ENCODE measurements at places on chromosomes 7 and 10. TPM values are rescaled to one million over a fixed set of nuclear protein-coding genes. Genes with fewer than 3 reads are reported as not detected.

The FAM25A gene
- total RNA-seq, result not detected

The OPN1SW gene
- total RNA-seq, result not detected

The STRIP2 gene
- 0.81 TPM for total RNA-seq

The CNPY1 gene
- total RNA-seq, result not detected

The STN1 gene
- total RNA-seq, result 34.5 TPM

The OR6V1 gene
- total RNA-seq, result not detected

The UNCX gene
- total RNA-seq, result not detected

The MAP3K8 gene
- 10.2 TPM for total RNA-seq

The IL2RA gene
- 4.0 TPM for total RNA-seq

The ASZ1 gene
- not detected for total RNA-seq

The MUC3A gene
- under 0.01 TPM for total RNA-seq

The PARD3 gene
- 3.2 TPM for total RNA-seq

The GPR15LG gene
- not detected for total RNA-seq

The DDIT4 gene
- 322 TPM for total RNA-seq

The AUTS2 gene
- 14.8 TPM for total RNA-seq

The PRTFDC1 gene
- 3.5 TPM for total RNA-seq

The GIMAP2 gene
- total RNA-seq, result 110 TPM

The RBP3 gene
- not detected for total RNA-seq

The FAM149B1 gene
- 18.3 TPM for total RNA-seq

The MYL10 gene
- total RNA-seq, result not detected

The MET gene
- under 0.01 TPM for total RNA-seq

The EPO gene
- not detected for total RNA-seq

The WNT8B gene
- total RNA-seq, result not detected

The CDC123 gene
- 72.2 TPM for total RNA-seq

The AKR1B15 gene
- total RNA-seq, result not detected

The OR2A5 gene
- total RNA-seq, result not detected

The PALD1 gene
- 4.8 TPM for total RNA-seq

The HMX3 gene
- not detected for total RNA-seq

The IRF5 gene
- 76.5 TPM for total RNA-seq

The TAC1 gene
- total RNA-seq, result not detected
